Progenitor cell of endocrine pancreas (in vitro differentiated cells): ENCODE measurements at places on chromosomes 6 and 20.

DNA sequence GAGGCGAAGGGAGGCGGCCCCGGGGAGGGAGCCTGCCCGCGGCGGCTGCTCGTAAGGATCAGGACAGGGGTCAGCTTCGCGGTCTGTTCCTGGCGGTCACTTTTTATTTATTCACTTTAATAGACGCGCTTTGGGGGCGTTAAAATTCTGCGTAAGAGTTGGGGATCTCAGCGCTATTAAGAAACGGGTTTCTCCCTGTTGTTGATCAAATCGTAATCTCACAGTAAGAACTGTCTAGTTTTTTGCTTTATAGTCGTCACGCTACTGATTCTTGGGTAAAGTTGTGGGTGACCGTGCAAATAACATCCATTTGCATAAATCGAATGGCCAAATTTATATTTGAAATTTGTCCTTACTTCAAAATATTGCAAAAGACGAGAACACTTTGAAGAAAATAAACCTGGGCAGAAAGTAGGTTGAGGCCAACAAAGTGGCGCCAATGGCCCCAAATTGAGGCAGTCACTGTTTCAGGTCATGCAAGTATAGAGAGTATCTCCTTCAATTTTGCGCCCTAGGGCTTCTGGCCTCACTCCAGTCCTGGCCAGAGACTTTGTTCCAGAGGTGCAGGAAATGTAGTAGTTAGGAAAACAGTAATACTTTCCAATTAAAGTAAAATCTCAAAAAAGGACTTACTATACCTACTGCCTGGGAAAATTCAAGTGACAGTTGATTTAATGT is 963 bp upstream of the RMND1 start:
- H3K4me1 ChIP-seq = peaks cover 41% of the 10 kb centered on the region
- no peak for DNase-seq
- peak overlapping the region; percentile 97 for H3K27ac ChIP-seq
- peak overlapping the region; percentile 94 for H3K4me3 ChIP-seq
- no peaks in the 10 kb centered on the region for H3K27me3 ChIP-seq

DNA sequence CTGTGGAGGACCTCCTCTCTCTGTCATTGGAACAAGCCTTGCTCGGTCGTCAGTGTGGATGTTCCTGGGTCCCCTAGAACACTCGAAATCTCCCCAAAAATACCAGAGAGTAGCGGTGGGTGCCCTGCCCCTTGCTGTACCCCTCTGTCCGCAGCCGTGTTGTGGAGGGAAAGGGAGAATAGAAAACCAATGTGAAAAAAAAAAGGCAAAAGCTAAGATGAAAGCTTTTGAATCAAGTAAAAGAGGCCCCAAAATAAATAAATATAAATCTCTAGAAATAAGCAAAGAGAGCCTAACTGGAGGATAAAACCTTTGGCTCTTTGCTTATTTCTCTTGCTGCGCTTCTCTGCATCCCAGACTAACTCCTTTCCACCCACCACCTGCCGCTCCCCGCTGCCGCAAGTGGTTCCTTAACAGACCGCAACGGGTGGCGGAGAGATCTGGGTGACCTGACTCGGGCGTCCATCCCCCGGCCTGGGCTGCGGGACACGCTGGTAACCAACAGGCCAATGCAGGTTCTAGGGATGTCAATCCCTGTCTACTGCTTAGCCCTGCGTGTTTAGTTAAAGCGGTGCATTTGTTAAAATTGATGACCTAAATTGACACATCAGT is 110.0 kb downstream of the GPX5 start:
- no peak for DNase-seq
- H3K27me3 ChIP-seq = peaks cover 24% of the 10 kb centered on the region
- no peak overlapping the region for H3K27ac ChIP-seq
- H3K4me3 ChIP-seq = peak overlapping the region; percentile 78
- H3K36me3 ChIP-seq = no peaks in the 10 kb centered on the region

- peaks cover 28% of the 10 kb centered on the region for H3K36me3 ChIP-seq
- H3K27ac ChIP-seq = no peak overlapping the region
- DNase-seq = no peak
- H3K4me3 ChIP-seq = no peak overlapping the region
- H3K27me3 ChIP-seq = no peaks in the 10 kb centered on the region
- peaks cover 11% of the 10 kb centered on the region for H3K4me1 ChIP-seq
These were observed 22.6 kb downstream of the NUP153 start for GRCh38 chr6:17684134-17684533.

GRCh38 chr6:9398071-9398766 is 962.9 kb upstream of the SLC35B3 start:
- no peaks in the 10 kb centered on the region for H3K36me3 ChIP-seq
- H3K27ac ChIP-seq = no peak overlapping the region
- no peak overlapping the region for H3K4me3 ChIP-seq
- peaks cover 11% of the 10 kb centered on the region for H3K4me1 ChIP-seq
- DNase-seq = no peak

- peaks cover 3% of the 10 kb centered on the region for H3K36me3 ChIP-seq
- no peak overlapping the region for H3K4me3 ChIP-seq
- no peak for DNase-seq
- H3K4me1 ChIP-seq = peaks cover 23% of the 10 kb centered on the region
- peak overlapping the region; percentile 59 for H3K27ac ChIP-seq
- H3K27me3 ChIP-seq = no peaks in the 10 kb centered on the region
These were observed 7.3 kb downstream of the ZBTB46 start for GRCh38 chr20:63823691-63824311.

DNA sequence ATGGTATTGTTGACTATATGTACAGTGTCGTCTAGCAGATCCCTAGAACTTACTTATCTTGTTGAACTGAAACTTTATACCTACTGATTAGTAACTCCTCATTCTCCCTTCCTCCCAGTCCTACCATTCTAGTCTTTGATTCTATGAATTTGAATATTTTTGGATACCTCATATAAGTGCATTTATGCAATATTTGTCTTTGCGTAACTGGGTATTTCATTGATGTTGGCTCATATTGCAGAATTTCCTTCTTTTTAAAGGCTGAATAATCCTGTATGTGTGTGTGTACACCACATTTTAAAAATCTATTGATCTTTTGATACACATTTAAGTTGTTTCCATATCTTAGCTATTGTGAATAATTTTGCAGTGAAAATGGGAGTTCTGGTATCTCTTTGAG is 119.9 kb downstream of the SOX4 start:
- H3K4me1 ChIP-seq = peaks cover 37% of the 10 kb centered on the region
- no peak overlapping the region for H3K27ac ChIP-seq
- H3K27me3 ChIP-seq = no peaks in the 10 kb centered on the region
- H3K4me3 ChIP-seq = no peak overlapping the region
- DNase-seq = no peak

GRCh38 chr6:143128681-143129015 is 68.0 kb downstream of the AIG1 start:
- no peak overlapping the region for H3K4me3 ChIP-seq
- H3K4me1 ChIP-seq = no peaks in the 10 kb centered on the region
- no peak overlapping the region for H3K27ac ChIP-seq
- H3K36me3 ChIP-seq = peaks cover 16% of the 10 kb centered on the region
- H3K27me3 ChIP-seq = no peaks in the 10 kb centered on the region

- no peak overlapping the region for H3K4me3 ChIP-seq
- H3K4me1 ChIP-seq = peaks cover 38% of the 10 kb centered on the region
- no peak overlapping the region for H3K27ac ChIP-seq
- no peaks in the 10 kb centered on the region for H3K36me3 ChIP-seq
- no peaks in the 10 kb centered on the region for H3K27me3 ChIP-seq
- DNase-seq = no peak
These were observed 64.7 kb upstream of the ZNF217 start for GRCh38 chr20:53658322-53658721.

- H3K27me3 ChIP-seq = no peaks in the 10 kb centered on the region
- H3K4me1 ChIP-seq = peaks cover 6% of the 10 kb centered on the region
- no peaks in the 10 kb centered on the region for H3K36me3 ChIP-seq
- no peak overlapping the region for H3K27ac ChIP-seq
- H3K4me3 ChIP-seq = no peak overlapping the region
These were observed 134.7 kb downstream of the BTBD9 start for GRCh38 chr6:38504996-38505395.

DNA sequence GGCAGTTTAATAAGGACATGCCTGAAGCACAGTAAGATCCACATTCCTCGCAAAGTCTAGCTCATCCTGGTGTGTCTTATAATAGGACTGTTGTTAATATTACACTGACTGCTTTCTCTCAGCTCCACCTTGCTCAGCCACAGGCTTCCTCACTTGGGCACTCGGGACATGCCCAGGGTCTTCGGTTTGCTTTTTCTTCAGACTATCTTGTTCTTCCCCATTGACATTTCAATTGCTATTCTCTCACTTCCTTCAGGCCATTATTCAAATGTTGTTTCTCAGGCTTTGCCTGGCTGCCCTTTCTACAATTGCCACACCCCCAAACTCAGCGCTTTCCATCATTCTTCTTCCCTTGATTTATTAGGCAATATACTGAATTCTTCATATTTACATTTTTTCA is 274.8 kb upstream of the RGS17 start:
- H3K4me1 ChIP-seq = no peaks in the 10 kb centered on the region
- H3K27me3 ChIP-seq = no peaks in the 10 kb centered on the region
- no peak overlapping the region for H3K4me3 ChIP-seq
- H3K36me3 ChIP-seq = no peaks in the 10 kb centered on the region
- H3K27ac ChIP-seq = no peak overlapping the region
- DNase-seq = no peak

GRCh38 chr20:61901392-61902220 is 164.1 kb downstream of the TAF4 start:
- H3K27me3 ChIP-seq = no peaks in the 10 kb centered on the region
- DNase-seq = no peak
- peaks cover 9% of the 10 kb centered on the region for H3K4me1 ChIP-seq
- H3K27ac ChIP-seq = peak overlapping the region; percentile 59
- no peaks in the 10 kb centered on the region for H3K36me3 ChIP-seq

- peak overlapping the region; percentile 93 for H3K27ac ChIP-seq
- peak overlapping the region; percentile 90 for H3K4me3 ChIP-seq
- DNase-seq = no peak
- H3K36me3 ChIP-seq = peaks cover 14% of the 10 kb centered on the region
- peaks cover 13% of the 10 kb centered on the region for H3K4me1 ChIP-seq
- no peaks in the 10 kb centered on the region for H3K27me3 ChIP-seq
These were observed 1.3 kb downstream of the KPNA5 start for GRCh38 chr6:116682334-116682712.

DNA sequence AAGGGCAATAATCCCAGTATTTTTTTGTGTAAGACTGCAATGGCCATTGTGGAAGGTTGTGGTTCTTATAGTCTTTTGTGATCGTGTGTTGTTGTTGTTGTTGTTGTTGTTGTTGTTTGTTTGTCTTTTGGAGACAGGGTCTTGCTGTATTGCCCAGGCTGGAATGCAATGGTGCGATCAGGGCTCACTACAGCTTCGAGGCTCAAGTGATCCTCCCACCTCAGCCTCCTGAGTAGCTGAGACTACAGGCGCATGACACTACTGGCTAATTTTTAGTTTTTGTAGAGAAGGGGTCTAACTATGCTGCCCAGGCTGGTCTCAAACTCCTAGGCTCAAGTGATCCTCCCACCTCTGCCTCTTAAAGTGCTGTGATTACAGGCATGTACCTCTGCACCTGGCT is 3.5 kb upstream of the GSTA4 start:
- no peak overlapping the region for H3K27ac ChIP-seq
- peaks cover 2% of the 10 kb centered on the region for H3K4me1 ChIP-seq
- no peak for DNase-seq

DNA sequence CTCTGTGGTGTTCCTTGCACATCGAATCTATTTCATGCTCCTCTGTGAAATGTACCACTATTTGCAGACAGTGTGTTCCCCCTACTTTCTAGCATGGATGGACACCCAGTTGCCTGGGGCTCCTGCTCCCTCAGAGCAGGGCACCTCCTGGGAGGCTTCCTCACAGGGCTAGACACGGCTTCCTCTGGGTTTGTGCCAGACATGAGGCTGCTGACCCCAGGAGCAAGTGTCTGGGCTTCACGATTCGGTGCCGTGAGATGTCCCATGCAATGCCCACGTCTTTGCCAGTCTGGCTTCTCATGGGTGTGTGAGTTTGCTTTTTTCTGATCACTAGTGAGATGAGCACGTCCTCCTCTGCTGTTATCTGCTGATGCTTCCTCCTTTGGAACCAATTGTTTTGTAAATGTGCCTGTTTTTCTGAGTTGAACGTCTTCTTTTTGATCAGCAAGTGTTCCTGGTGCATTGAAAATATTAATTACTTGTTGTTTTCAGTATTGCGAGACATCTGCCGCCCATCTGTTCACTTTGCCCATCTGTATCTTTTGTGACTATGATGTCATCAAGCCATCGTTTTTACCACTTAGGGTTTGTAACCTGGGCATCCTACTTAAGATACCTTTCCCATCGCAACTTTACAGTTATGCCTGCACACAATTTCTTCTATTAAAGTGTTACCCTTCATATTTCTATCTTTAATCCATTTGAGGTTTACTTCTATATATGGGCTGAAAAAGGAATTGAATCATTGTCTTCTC is 92.0 kb downstream of the TTLL2 start:
- DNase-seq = no peak
- H3K27me3 ChIP-seq = no peaks in the 10 kb centered on the region

GRCh38 chr6:62523630-62524029 is 237.6 kb upstream of the KHDRBS2 start:
- H3K4me3 ChIP-seq = no peak overlapping the region
- no peaks in the 10 kb centered on the region for H3K27me3 ChIP-seq
- H3K27ac ChIP-seq = peak overlapping the region; percentile 31
- DNase-seq = no peak

DNA sequence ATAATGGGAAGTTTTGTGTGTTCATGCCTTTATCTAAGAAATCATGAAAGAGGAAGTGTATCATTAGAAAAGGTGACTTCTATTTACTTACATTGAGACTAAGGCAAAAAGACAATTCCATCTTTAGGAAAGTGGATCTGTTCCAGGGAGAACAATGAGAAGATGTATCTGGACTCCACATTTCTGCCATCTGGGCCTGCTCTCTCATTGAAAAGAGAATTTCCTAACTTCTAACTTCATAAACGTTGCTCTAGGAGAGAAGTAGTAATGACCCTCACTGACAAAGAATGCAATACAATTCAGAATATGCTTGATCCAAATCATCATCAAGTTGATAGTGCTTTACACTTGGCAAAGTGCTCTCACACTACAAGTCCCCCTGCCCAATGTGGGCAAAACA is 294.2 kb downstream of the OGFRL1 start:
- no peaks in the 10 kb centered on the region for H3K36me3 ChIP-seq
- H3K27ac ChIP-seq = no peak overlapping the region
- H3K4me1 ChIP-seq = no peaks in the 10 kb centered on the region
- H3K27me3 ChIP-seq = no peaks in the 10 kb centered on the region

- H3K27me3 ChIP-seq = no peaks in the 10 kb centered on the region
- no peak overlapping the region for H3K4me3 ChIP-seq
- peaks cover 2% of the 10 kb centered on the region for H3K36me3 ChIP-seq
These were observed 670.7 kb downstream of the UTRN start for GRCh38 chr6:144955859-144956258.

DNA sequence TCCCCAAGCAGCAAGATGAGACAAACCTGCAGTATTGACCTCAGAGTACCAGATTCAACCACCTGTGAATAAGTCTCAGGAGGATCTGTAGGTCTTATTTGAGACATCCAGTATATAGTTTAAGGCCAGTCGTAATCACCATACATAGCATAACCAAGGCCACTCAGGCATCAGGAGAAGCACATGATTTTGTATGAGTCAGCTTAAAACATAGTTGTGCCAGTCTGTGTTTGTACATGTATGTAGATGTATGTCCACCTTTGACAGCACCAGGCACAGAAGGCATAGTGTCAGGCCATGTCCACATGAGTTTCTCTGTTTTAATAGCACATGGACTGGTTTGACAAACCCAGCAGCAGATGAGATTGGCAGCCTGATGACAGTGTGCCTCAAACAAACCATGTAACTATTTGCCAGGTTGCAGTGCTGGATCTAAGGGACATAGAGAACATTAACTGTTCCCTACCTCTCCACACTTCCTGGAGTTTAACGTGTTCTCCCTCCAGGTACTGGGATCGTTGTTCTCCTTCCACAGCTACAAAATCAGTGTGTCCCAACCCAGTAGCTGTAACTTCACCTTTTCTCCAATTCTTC is 8.6 kb upstream of the ASIP start:
- no peak overlapping the region for H3K4me3 ChIP-seq
- no peaks in the 10 kb centered on the region for H3K27me3 ChIP-seq
- H3K36me3 ChIP-seq = peaks cover 2% of the 10 kb centered on the region
- no peak for DNase-seq
